ENCODE measurements at places on chromosomes 5 and 9. TPM values are rescaled to one million over a fixed set of nuclear protein-coding genes. Genes with fewer than 3 reads are reported as not detected.

Gene LRRTM2
- 0.57 TPM for total RNA-seq

Gene WNT8A
- total RNA-seq, result not detected

Gene C1QTNF3
- total RNA-seq, result 2.0 TPM

Gene GDNF
- 0.65 TPM for total RNA-seq

Gene IRX2
- total RNA-seq, result not detected

Gene FNIP1
- total RNA-seq, result 43.1 TPM

Gene PCDHB13
- 0.28 TPM for total RNA-seq

All from smooth muscle cell of bladder (primary cell).